ENCODE measurements at places on chromosomes 7 and 10.

DNA sequence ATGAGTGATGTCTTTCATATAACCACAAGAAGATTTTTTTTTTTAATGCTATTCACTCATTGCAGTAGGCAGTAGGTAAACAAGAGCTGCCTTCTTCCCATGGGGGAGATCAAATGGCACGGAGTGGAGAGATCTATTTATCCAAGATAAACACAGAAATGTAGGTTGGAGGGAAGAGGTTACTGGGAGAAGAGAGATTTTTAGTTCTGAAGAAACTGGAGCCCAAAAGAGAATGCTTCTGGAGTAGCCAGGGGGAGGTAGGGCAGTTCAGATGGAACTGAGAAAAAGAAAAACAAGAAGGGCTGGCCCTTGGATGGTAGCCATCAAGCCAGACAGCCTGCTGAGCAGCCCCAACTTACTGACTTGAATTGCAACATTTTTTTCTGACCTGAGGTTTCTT, 270.1 kb upstream of the TPK1 start:
- no peak for DNase-seq

GRCh38 chr10:63210611-63211196, 77.6 kb downstream of the NRBF2 start:
- DNase-seq: no peak

DNA sequence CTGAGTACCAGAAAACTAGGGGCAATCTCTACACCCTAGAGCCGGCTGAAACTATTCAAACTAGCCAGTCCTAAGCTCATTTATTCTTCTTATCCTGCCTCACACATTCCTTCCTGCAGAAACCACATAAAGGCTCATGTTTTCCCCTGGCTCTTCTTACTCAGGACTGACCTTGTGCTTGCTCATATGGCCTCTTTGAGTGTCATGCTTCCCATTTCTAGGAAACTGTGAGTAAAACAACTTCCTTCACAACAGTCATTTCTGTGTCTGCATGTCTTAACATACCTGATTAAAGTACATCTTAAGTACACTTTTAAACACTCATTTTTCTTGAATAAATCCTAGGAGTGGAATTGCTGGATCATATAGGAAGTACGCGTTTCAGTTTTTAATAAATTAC, 52.3 kb upstream of the KIAA1217 start:
- no peak for DNase-seq

GRCh38 chr7:29920491-29920890, 69.1 kb downstream of the SCRN1 start:
- DNase-seq: no peak

- DNase-seq: peak; percentile 86
Measured at GRCh38 chr10:60646966-60647796, 131.1 kb upstream of the CDK1 start.

GRCh38 chr7:79806161-79806734, 328.4 kb upstream of the GNAI1 start:
- DNase-seq: no peak

DNA sequence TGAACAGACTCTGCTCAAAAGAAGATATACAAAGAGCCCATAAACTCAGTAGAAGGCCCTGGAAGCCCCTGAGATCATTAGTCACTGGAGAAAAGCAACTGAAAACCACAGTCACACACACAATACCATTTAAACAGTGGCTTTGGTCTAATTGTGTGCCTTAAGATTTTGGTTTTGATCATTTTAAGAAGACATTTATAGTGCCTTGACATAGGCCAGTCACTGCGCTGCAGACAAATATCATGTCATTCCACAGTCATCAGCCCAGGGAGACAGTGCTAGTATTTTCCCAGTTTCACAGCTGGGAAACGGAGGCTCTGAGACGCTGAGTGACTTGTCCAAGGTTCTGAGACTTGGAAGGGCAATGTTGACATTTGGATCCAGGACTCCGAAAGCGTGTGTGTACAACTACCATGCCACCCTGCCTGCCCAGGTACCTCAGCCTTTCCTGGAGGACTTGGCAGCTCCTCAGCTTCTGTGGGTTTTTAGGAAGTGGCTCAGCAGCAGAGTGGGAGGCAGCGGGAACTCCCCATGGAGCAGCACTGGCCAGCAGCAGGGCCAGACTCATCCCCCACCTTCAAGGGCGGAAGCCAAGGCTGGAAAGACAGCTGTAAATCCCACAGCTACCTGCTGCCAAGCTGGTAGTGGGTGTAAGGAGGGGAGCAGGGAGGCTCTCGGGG, 173.9 kb downstream of the WDR11 start:
- DNase-seq: no peak

- DNase-seq: no peak
Measured at GRCh38 chr7:134030460-134030865, 96.7 kb upstream of the LRGUK start.

DNA sequence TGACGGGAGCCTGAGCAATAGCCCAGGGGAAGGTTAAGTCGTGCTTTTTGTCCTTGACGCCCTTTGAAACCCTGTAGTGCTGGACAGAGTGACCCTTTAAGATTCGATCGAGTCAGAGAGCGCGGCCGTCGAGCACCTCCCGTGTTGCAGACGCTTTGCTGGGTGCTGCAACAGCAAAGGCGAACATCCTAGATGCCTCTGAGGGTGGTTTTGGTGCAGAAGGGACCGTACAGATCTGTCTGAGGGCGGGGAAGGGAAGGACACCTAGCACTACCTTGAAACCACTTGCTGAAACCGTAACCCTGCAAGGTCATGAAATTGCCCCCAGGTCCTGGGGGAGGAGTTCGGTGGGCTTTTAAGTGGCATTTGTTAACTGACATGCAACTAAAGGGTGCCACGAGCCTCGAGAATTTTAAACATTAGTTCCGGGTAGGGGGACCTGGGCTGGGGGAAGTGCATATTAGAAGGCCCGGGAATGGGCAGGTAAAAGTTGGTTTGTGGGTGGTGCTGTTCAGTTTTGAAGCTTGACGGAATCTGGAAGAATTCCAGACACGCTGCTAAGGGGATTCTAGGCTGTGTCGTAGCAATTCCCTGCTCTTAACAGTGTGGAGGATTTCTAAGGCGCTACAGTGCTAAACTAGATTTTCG, 786 bp downstream of the ATP5F1C start:
- DNase-seq: no peak

GRCh38 chr10:80590585-80591125, 53.0 kb downstream of the SH2D4B start:
- DNase-seq: no peak

DNA sequence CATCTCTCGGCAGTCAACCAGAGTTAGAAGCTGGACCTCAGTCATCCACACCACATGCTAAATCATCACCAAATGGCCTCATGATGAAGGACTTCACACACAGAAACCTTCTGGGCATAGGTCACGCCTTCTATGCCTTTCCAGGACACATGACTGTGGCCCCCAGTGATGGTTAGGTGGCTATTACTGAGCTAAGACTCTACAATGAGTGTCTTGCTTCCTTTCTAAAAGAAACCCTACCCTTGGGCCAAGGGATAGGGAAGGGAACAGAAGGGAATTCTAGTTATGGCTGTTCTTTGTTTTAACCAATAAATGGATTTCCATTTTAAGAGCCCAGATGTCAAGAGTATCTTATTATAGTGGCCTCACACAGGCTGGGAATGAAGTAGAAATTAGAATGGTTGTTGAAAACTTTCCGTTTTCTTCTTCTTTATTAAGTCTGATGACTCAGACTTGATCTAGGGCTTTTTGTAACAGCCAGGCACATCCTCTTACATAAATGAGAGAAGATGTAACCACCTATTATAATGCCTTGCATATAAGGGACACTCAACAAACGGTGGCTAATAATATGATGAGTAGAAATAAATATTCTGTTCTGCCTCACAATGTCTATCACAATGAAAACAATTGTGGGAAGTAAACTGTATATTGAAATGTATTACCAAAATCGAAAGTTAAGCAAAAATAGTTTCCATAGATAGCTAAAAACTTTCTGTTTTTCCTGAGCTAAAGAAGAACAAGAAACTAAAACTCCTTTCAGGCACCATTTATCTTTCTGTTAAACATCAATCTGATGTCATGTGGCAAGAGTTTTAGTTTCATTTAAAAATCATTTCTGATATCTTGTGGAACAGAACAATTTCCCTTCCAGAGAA, 62.5 kb upstream of the TOMM7 start:
- DNase-seq: no peak

- DNase-seq: no peak
Measured at GRCh38 chr7:96322847-96323461, 1.1 kb upstream of the SLC25A13 start.

GRCh38 chr7:46290374-46291049, 369.4 kb upstream of the IGFBP3 start:
- DNase-seq: no peak

GRCh38 chr7:148084138-148084537, 506.4 kb upstream of the C7orf33 start:
- peak; percentile 46 for DNase-seq

GRCh38 chr7:131004371-131004770, 270.4 kb upstream of the KLF14 start:
- DNase-seq: no peak

GRCh38 chr7:81882086-81882485, 112.2 kb upstream of the HGF start:
- no peak for DNase-seq

DNA sequence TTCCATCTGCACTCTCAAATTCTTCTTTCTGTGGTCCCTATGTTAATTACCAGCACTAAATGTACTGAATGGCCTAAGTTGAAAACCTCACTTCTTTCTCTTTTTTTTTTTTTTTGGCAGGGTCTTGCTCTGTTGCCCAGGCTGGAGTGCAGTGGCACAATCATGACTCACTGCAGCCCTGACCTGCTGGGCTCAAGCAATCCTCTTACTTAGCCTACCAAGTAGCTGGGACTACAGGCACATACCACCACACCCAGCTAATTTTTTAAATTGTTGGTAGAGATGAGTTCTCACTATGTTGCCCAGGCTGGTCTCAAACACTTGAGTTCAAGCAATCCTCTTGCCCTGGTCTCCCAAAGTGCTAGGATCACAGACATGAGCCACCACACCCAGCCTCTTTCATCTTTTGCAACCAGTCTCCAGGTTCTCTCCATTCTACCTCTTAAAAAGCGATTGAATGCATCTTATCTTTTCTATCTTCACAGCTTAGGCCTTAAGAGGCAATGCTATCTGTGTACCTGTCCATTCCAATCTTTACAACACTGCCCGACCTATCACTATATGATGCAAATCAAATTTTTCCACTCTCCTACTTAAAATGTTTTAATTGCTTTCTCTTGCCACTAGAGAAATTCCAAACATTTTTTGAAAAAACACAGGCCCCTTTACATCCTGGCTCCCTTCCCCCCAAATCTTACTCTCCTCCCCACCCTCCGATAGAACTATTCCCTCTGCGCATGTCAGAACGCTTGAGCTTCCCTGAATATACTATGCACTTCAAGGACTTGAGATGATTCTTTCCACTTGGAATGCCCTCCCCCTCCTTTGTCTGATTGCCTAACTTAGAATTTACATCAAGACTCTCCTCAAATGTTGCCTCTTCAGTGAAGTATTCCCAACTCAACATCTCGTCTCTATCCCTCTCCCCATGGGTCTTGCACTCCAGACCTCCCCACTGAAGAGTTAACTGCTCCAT, 6.0 kb downstream of the ICA1 start:
- no peak for DNase-seq

- DNase-seq: no peak
Measured at GRCh38 chr10:63681993-63682697, 160.9 kb downstream of the REEP3 start.

DNA sequence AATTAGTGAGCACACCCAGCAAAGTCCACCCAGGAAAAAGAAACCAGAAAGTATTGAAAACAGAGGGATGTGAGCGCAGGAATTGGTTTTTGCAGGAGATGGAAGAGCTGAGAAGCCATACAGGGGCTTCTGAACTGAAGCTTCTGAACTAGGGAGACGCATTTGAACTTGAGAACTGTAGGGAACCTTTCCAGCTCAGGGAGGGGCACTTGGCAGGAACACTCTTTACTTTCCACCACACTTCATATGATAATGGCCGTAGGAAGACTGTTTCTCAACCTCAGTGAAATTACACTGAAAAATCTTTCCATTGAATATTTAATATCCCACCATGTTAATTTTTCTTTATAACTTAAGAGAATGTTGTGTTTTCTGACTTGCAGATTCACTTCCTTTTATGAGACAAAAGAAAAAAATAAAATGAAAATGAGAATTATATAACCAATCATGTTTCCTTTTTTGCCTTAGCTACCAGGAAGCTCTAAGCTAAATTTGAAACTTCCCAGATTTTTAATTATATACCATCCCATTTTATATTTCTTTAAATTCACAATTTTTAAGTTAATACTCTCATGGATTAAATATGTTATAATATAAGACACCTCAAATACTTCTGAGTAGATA, 98.3 kb upstream of the TCF7L2 start:
- DNase-seq: no peak

DNA sequence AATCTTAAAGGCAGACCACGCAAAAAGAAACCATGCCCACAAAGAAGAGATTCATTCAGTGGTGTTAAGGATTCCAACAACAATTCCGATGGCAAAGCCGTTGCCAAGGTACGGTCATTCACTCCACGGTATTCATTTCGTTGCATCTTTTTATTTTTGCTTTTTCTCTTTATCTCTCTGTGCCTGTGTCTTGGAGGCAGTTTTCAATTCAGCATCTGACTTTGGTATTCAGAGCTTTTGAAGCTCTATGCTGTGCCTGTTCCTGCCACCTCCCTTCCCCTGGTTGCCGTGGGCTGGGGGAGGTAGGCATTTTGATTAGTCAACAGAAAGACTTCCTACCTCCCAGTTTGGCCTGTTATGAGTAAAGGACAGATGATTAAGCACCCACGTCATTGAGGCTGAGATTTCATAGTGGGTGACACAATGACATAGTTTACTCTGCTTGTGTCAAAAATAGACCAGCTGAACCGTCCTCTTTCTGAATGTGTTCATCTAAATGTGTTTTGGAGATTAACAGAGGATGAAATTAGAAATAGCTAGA, 149.5 kb downstream of the ARID5B start:
- DNase-seq: no peak

DNA sequence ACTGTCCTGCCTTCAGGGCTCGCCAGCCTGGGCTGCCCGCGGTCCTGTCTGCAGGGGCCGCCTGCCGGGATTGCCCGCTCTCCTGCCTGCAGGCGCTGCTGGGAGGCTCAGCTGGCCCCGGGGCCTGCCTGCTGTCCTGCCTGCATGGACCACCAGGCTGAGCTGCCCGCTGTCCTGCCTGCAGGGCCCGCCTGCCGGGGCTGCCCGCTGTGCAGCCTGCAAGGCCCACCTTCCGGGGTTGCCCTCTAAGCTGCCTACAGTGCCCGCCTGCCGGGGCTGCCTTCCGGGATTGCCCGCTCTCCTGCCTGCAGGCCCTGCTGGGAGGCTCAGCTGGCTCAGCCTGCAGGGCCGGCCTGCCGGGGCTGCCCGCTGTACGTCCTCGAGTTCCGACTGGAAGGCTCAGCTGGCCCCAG, 164.4 kb downstream of the GLRX3 start:
- peak; percentile 57 for DNase-seq
